ENCODE measurements at places on chromosomes 6 and 20.
A peak's percentile ranks its signal among the peaks of the same experiment; 100 is the strongest.

DNA sequence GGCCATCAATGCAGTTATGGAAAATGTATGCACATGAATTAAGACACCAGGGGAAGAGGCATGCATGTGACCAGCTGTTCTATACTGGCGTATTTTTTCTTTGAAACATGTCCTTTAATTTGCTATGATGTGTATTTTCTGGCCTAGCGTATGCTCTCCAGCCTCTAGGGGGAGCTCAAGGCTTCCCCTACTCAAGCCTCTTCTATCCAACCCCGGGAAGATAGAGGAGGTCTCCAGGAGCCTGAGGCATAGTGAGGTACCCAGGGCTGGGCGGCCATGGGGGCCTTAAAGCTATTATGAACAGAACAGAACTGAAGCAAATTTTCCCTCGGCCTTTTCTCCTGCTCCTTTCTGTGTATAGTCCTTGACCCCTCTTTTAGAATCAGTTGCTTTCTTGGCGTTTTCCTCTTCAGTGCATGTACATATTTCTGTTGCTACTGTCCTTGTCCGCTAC lies 528.9 kb downstream of the MAFB start:
- peak; percentile 63 for DNase-seq

DNA sequence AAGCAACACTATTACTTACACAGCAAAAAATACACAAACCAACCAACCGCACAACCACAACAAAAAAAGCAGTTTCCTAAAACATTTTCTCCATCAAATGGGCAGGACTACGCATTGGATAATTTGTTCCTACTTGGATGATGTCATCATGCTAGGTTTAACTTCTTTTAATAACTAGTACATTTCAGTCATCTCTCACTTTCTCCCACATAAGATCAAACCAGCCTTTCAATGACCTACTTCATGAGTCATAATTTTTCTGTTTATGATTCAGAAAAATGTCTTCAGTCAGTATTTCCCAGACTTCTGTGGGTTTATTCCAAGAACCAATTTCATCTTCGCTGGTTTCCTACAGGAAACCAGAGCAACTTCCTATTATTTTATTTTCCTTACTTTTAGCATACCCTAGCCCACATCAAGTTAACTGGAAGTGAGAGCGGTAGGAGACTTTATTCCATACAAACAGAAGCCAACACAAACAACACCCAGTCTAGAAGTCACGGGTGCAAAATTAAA lies 134.2 kb downstream of the GMDS start:
- DNase-seq: peak; percentile 12

DNA sequence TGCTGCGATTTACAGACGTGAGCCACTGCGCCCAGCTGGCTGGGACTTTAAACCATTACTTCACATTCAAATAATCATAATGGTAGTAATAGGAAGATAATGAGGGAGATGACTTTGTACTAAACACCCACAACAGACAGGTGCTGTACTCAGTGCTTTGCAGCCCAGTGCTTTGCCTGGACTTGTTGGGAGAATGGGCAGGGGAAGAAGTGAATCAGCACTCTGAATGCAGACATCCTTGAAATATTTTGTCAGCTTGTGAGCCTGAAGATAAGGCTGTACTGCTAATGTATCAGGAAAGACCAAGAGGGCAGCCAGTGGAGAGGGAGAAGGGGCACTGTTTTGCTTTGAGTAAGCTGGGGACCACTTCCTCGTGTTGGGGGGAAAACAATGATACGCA lies 17.4 kb downstream of the NKX2-2 start:
- no peak for DNase-seq

- DNase-seq: no peak
Observed at GRCh38 chr6:100475554-100476320, 11.0 kb upstream of the SIM1 start.

DNA sequence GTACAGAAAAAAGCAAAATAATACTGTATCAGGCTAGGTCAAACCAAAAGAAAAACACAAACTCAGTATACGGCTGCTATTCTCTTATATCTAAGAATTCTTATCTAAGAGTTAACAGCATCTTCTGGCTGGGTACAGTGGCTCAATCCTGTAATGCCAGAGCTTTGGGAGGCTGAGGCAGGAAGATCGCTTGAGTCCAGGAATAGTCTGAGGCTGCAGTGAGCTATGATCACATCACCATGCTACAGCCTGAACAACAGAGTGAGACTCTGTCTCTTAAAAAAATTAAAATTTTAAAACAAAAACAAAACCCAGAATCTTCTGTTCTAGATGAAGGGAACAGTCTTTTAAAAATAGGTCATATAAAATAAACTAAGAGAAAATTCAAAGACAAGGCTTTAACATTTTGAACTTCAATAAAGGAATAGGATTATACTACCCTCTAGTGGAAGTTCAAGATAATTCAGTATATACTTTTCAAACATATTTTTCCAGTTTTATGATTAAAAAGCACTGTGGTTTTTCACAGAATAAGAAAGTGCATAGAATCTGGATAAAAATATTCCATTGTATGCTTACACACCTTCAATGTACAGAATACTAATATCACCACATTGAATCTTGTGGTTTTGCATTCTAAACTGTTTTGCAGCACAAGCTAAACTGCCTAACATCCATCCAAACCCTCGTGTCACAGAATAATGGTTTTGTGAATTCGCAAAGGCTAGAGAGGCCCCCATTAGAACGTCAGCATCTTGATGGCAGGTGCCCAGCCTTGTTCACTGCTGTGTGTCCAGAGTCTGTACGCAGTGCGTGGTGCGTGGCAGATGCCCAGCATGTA lies 39.3 kb downstream of the DTNBP1 start:
- peak; percentile 52 for DNase-seq

DNA sequence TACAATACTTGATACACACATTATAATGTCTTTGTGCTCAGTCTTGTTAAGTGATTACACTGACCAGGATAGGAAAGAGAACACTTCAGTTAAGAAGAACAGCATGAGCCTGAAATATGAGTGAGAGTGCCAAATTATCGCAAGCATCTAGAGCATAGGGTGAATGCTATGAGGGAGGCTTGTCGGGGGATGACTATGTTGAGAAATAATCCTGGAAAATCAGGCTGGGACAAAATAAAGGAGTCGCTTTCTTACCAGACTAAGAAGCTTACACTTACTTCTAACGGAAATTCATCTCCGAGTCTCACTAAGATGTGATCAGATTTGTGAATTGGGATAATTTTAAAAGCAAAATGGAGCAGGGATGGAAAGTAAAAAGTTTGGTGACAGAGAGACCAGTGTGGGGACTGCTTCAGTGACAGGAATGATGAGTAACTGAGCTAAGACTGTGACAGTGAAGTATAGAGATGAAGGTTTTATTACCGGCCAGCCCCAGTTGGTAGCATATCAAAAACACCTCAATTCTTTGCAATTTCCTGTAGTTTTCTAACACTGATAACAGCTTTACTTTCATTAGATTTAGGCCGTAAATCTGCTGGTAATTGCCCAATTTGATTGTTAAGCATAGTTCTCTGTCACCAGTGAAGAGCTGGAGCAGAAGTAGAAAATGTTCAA lies 48.4 kb upstream of the DEFB112 start:
- no peak for DNase-seq

DNA sequence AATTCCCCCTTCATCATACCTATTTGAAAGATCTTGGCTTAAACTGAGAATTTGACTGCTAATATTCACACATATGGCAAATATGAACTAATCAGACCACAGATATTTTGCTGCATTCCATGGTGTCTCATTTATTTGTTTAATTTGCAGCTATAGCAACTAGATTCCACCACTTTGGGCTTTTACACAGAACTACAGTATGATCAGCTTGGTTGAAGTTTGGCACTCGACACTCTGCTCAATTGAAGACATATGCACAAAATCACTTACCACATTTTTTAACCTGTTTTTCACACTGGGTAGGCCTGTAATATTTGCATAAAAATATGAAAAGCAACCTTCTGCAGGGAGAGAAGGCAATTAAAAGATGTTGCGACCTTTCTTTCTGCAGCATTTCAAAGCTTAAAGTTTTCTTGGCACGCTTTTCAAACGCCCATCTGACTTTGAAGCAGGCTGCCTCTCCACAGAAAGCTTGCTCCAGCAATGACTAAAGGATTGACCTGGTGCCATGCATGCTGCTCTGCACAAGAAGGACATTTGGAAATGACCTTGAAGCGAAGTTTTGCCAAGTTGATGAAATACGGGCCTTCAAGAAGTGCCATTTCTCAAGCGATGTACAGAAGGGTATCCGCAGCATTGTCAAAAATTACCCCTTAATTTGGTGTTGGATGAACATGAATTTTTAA lies 126.7 kb downstream of the AIG1 start:
- no peak for DNase-seq

GRCh38 chr6:7468382-7469081 lies 72.9 kb upstream of the DSP start:
- DNase-seq: peak; percentile 79

GRCh38 chr6:101090281-101090680 lies 209.2 kb upstream of the ASCC3 start:
- no peak for DNase-seq

DNA sequence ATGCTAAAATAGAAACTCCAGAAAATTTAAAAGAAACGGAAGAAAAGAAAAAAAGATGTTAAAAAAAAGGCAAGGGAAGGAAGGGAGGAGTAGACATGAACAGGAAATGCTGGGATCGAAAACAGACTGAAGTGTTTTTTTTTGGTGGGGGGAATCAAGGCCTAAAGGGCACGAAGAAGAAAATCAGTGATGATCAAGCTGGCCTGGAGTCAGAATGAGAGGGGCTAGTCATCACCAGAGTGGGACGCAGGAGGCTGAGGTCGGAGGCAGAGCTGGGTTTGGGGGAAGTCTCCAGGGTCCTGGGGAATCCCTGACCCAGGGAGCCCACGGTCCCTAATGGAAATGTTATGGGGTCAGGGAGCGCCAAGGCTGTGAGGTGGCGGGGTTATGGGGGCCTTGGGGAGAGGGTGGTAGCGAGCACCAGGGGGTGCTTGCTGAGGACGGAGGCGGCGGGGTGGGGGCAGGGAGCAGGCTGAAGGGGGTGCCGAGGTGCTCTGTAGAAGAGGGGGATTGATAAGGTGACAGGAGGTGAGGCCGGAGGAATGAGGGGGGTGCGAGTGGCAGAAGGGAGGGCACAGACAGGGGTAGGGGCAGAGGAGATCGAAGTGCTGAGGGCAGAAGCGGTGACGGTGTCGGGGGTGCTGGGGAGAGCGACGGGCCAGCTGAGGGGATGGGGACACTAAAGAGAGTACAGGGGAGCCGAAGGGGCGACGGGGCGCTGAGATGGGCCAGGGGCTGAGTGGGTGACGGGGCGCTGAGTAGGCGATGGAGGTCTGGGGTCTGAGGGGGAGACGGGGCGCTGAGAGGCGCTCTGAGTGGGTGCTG lies 684 bp downstream of the ZNFX1 start:
- peak; percentile 29 for DNase-seq

GRCh38 chr20:59902470-59902869 lies 31.0 kb downstream of the SYCP2 start:
- no peak for DNase-seq

GRCh38 chr20:43949741-43950618 lies 35.3 kb downstream of the TOX2 start:
- DNase-seq: peak; percentile 31

- DNase-seq: no peak
Observed at GRCh38 chr6:134391205-134391604, 73.3 kb upstream of the SGK1 start.

DNA sequence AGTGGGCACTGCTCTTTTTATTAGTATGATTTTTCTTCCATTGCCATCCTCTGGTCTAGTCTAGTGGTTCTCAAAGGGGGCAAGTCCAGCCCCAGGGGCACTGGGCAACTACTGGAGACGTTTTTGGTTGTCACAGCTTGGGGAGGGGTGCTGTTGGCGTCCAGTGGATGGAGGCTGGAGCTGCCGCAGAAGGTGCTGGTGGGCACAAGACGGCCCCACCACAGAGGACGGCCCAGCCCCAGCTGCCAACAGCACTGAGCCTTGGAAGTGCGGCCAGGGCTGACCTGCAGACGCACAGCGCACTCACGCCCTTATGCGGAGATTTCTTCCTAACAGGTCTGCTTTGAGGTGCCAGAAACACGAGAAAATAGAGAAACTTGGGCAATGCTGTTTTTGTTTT lies 40.3 kb downstream of the CDH4 start:
- no peak for DNase-seq
